ENCODE measurements at places on chromosomes 5 and 9.

DNA sequence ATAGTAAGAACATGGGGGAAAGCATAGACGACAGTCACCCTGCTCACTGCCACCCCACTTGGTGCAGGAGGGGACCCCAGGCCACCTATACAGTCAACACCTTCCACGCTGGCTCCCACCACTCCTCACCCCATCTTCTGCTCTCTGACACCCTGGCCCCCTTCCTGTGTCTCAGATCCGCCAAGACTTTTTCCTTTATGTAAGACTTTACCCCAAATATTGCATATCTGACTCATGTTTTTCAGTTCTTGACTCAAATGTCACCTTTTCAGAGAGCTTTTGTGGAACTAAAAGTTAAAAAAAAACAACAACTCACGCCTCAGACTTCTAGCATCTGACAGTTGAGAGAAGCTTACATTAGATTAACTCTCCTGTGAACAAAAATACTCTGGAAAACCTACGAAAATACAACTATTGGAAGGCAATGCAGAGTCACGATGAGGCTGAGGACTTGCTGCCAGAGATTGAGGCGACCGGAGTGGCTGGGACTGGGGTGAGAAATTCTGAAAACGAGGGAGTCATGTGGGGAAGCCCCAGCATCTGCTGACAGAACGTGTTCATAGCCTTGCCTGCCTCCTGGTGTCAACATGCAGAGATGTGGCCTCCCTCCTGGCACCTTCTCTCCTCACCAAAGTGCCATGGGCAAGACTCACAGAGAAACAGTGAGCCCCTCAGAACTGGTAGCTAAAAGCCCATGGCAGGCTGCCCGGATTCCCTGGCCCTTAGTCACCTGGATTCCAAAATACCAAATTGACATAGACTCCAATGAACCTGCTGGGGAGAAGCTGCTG lies 22.4 kb upstream of the FCN2 start:
- H3K36me3 ChIP-seq, result no peaks in the 10 kb centered on the region
- H3K27me3 ChIP-seq, result no peaks in the 10 kb centered on the region
- peaks cover 3% of the 10 kb centered on the region for H3K4me1 ChIP-seq
- DNase-seq, result no peak

DNA sequence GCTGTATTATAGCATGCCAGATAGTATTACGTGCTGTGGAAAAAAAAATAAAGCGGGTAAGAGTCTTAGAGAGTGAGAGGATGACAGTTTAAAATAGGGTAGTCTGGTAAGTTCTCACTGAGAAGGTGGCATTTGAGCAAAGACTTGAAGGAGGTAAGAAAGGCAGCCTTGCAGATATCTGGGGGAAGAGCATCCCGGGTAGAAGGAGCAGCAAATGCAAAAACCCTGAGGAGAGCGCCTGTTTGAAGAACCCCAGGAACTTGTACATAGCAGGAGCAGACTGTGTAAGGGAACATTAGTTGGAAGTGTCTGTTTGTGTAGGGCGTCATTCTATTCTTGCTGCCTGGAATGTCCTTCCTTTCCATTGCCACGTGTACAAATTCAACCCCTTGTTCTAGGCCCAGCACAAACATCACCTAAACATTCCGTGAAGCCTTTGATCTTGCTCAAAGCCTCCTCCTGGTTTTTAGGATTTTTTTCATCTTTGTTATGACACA lies 2.6 kb downstream of the AP3S1 start:
- no peak overlapping the region for H3K4me3 ChIP-seq
- H3K4me1 ChIP-seq, result peaks cover 38% of the 10 kb centered on the region
- DNase-seq, result peak; percentile 4
- H3K27ac ChIP-seq, result peak overlapping the region; percentile 41

DNA sequence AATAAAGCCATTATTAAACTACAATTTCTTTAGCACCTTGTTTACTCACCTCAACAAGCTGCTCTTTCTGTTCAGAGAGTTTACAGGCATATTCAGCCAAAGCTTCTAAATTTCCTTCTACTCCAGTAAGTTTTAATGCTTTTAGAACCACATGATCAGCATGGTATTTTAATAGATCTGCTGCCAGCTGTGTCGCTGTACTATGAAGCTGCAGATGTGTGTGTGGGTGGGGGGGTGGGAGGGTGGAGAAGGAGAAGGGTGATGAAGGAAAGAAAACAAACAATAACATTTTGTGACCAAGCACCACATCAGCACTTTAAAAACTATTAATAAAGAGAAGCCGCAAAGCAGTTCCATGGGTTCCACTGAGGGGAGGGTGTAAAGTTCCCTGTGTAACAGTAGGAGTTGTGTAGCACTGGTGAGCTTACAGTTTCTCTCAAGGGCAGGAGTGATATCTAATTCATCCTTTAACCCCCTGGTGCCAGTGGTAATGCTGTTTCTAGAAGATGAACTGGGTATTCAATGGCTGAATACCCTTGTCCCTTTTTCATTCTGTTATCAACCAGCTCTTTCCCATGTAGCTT lies 38.5 kb downstream of the ABITRAM start:
- H3K36me3 ChIP-seq, result peaks cover 50% of the 10 kb centered on the region
- H3K27me3 ChIP-seq, result no peaks in the 10 kb centered on the region
- peak overlapping the region; percentile 41 for H3K27ac ChIP-seq
- H3K4me1 ChIP-seq, result peaks cover 24% of the 10 kb centered on the region
- H3K4me3 ChIP-seq, result no peak overlapping the region

GRCh38 chr5:159156426-159157238 lies 52.7 kb downstream of the RNF145 start:
- H3K36me3 ChIP-seq, result no peaks in the 10 kb centered on the region
- H3K4me3 ChIP-seq, result no peak overlapping the region
- H3K4me1 ChIP-seq, result no peaks in the 10 kb centered on the region
- H3K27ac ChIP-seq, result no peak overlapping the region
- DNase-seq, result peak; percentile 61
- H3K27me3 ChIP-seq, result no peaks in the 10 kb centered on the region

DNA sequence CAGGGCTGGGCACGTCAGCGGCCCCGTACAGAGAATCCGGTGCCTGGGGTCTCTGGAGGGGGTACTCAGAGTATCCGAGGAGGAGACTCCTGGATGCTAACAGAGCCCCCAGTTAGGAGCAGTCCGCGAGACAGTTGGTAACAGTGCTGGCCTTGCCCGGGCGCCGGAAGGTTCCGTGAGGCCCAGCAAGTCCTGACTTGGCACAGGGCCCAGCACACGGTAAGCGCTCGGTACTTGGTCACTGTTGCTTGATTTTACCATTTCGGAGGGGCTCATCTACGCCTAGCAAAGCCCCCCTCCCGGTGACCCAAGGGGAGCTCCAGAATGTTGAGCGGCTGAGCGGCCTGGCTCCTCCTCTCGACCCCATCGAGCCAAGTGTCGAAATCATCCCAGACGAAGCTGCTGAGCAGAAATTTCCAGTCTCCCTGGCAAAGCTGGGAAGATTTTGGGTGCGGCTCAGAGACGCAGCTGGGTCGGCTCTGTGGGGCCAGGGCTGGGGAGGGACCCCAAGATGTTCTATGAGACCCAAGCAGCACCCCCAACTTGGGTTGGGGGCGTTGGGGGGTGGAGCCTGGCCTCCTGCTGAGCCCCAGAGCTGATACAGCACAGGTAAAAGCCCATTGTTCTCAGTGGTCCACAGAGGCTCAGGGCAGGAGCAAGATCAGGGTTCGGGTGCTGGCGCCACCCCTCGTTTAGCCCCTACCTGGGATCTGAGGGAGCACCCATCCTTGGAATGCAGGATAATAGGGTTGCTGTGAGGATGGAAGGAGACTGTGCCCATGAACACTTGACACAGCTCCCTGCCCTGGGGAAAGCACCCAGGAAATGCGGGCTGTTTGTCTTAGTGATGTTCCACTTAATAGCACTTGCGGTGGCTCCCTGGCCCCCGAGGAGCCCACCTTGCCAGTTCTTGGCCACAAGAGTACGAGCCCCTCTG lies 137.2 kb downstream of the C9orf50 start:
- no peaks in the 10 kb centered on the region for H3K27me3 ChIP-seq
- DNase-seq, result peak; percentile 83
- peak overlapping the region; percentile 100 for H3K27ac ChIP-seq
- no peaks in the 10 kb centered on the region for H3K36me3 ChIP-seq
- H3K4me1 ChIP-seq, result peaks cover 48% of the 10 kb centered on the region

Measured in heart right ventricle (tissue), 16 donors.